ENCODE measurements at places on chromosomes 2 and 18.

GRCh38 chr2:10255189-10256030 is 47.3 kb upstream of the HPCAL1 start:
- no peak for DNase-seq

DNA sequence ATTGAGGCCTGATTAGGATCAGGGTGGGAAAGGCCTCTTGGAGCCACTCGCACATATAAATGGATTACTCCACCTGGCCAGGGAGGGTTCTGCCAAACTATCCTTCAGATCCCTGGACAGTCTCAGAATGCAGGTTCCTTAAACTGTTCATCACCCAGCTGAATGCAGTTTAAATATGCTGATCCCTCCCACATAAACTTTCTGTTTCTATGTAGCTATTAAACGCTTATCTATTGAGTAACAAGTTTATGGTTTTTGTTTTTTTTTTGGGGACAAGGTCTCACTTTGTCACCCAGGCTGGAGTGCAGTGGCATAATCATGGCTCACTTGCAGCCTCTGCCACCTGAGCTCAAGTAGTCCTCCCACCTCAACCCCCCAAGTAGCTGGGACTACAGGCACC is 1.9 kb downstream of the CAD start:
- DNase-seq = no peak

DNA sequence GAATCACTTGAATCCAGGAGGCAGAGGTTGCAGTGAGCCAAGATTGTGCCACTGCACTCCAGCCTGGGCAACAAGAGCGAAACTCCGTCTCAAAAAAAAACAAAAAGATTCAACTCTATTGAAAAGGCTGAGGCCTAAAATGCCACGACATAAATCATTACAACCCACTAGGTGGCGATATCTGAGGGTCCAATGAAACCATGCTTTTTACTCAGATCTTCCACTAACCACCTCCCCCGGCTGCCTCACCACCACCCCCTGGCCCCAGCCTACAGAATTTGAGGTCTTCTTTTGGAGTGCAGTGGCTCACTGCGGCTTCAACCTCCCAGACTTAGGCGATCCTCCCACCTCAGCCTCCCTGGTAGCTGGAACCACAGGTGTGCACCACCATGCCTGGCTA is 57.5 kb downstream of the AP1S3 start:
- no peak for DNase-seq

DNA sequence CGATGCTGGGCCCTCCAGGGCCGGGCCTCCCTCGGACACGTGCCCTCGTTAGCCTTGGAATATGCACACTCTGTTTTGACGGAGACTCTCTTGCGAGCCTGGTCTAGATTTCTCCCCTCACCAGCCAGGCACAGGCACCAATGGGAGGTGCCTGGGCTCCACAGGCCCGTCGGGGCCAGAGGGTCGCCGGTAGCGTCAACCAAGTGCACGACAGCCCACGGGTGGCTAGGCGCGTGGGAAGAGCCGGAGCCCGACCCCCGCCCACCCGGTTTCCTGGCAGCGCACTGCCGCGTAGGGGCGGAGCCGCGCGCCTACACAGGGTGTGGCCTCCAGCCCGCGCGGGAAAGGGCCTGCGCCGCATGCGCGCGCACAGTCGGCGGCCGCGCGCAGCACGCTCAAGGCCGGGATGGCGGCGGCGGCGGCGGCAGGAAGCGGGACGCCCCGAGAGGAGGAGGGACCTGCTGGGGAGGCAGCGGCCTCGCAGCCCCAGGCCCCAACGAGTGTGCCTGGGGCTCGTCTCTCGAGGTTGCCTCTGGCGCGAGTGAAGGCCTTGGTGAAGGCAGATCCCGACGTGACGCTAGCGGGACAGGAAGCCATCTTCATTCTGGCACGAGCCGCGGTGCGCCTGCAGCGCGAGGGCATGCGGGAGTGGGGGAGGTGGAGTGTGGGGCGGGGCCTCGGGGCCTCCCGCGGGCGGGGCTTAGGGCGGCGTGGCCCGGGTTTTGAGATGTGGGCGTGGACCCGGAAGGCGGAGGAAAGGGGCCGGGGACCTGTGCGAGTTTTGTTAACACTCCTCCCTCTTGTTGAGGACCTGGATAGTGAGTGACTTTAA is at the start of gene POLE4:
Gene POLE4, plus strand, starts transcription at position 370 of the 832 bp plus-strand sequence. Its CDS starts 37 bp downstream, at position 407.
- DNase-seq = peak; percentile 70

GRCh38 chr2:240452462-240453256 is 17.2 kb downstream of the GPC1 start:
- no peak for DNase-seq

DNA sequence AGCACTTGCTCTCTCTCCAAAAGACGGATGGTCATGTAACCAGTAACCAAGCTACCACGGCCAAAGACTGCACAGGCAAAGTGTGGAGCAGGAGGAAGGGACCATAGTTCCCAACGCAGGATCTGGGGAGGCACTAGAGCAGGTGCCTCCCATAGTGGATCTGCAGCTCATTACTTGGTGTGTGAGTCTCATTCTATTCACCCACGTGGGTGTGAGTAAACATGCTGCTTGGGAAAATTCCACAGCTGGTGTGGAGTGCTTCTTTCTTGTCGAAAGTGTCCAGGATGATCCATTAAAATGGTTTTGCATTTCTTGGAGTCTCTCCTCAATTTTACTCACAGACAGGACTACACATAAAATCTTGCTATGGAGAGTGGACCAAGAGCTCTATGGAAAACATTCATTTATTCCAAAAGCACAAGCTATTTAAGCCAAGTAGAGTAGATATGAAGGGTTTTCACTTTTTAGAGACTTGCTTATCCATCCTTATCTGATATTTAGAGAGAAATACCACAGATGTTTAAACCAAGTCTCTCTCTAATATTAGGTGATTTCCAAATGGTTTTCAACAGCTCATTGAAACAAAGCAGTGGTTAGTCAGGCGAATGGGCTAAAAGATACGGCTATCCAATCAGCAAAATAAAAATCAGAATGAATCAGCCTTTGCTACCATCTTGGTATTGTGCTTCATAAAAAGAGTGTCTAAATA is 104.3 kb upstream of the CCDC195 start:
- no peak for DNase-seq

Data from left renal pelvis (tissue), 4 donors.